Aorta (tissue), 5 donors: ENCODE measurements at places on chromosomes 6 and 20.

DNA sequence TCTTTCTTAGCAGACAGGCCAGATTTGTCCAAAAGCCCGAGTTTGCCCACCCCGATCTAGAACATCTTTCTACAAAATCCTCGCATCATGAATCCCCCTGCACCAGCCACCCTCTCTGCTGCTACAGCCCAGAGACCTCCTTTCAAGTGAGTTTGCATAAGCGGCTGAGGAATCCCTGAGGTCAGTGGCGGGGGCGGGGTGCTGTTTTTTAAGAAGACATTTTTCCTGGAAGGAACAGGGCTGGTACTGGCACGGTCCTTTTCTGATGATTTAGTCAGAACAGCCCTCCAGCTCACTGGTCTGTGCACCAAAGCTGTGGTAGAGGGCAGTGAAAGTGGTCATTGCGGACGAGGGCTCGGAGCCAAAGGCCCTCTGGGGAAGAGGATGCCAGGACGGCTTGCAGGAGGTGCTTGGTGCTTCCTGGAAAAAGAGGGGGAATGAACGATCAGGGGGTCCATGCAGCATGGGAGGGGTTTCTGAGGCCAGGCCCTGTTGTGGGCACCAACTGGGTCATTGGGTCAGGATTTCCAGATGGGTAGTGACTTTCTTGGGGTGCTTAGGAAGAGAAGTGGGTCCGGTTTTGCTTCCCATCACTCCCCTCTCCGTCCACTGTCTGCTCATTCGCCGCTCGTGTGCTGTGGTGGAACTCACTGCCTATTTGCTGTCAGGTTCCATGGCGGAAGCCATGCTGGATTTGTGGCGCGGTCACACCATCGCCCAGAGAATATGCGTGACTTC is 50.4 kb downstream of the GNAS-AS1 start:
- no peak overlapping the region for H3K27ac ChIP-seq
- DNase-seq: no peak
- no peaks in the 10 kb centered on the region for H3K27me3 ChIP-seq
- H3K36me3 ChIP-seq: no peaks in the 10 kb centered on the region
- no peak overlapping the region for H3K4me3 ChIP-seq

DNA sequence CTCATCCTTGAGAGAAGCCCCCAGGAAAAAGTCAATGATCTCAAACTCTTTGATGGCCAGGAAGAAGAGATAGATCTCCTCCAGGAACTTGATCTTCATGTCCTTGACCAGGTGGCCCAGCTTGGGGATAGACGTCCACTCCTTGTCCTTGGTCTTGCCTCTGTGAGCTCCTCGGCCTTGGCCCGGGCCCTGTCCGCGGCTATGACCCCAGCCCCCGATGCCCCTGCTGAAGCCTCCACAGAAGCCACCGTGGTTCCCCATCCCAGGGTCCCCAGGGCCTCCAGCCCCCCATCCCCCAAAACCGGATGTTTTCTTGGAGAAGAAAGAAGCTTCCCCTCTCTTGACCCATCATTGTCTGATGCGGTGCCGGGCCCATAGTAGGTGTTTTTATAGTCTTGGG is 195.1 kb downstream of the ZMYND8 start:
- H3K4me3 ChIP-seq: no peak overlapping the region
- DNase-seq: no peak
- no peaks in the 10 kb centered on the region for H3K4me1 ChIP-seq
- H3K27ac ChIP-seq: no peak overlapping the region
- H3K27me3 ChIP-seq: no peaks in the 10 kb centered on the region

GRCh38 chr6:144581812-144582537 is 296.8 kb downstream of the UTRN start:
- peaks cover 3% of the 10 kb centered on the region for H3K36me3 ChIP-seq
- no peak overlapping the region for H3K4me3 ChIP-seq
- DNase-seq: no peak
- no peaks in the 10 kb centered on the region for H3K4me1 ChIP-seq
- H3K27me3 ChIP-seq: no peaks in the 10 kb centered on the region

DNA sequence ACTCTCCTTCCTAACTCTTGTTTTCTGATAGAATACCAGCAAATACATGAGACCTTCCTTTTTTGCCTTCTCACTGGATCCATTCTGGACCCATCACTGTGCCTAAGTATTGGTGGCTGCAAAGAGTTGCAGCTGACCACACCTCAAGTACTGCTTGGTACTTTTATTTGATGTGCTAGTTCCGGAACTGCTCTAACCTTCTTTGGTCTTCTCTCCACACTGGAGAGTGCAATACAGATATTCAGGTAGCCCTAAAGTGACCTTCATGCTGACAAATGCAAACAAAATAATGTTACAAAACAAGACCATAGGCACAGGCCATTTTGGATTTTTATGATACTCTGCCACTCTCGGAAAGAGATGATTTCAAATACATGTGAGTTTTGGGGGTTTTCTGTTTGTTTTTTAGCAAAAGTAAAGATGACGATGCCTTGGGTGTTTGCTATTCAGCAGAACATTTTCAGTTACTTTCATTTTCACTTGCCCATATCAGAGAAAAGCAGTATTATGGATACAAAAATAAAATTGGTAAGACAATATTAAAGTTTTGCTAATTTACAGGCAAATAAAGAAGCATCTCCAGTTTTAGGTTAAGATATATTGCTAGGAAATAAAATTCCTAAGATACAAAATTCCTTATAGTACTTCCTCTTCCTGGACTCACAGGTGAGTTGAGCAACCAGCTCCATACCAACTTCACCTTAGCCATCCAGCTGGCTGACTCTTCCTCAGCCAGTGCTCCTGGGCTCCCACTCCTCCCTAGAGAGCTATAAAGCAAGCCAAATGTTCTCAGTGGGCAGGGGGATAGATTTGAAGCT is 42.0 kb downstream of the PTPRK start:
- no peaks in the 10 kb centered on the region for H3K36me3 ChIP-seq
- no peak for DNase-seq
- no peaks in the 10 kb centered on the region for H3K27me3 ChIP-seq
- peaks cover 2% of the 10 kb centered on the region for H3K4me1 ChIP-seq

- no peaks in the 10 kb centered on the region for H3K27me3 ChIP-seq
- H3K4me1 ChIP-seq: no peaks in the 10 kb centered on the region
- no peak overlapping the region for H3K4me3 ChIP-seq
Observed at GRCh38 chr6:95959261-95959660, 56.5 kb upstream of the FUT9 start.

DNA sequence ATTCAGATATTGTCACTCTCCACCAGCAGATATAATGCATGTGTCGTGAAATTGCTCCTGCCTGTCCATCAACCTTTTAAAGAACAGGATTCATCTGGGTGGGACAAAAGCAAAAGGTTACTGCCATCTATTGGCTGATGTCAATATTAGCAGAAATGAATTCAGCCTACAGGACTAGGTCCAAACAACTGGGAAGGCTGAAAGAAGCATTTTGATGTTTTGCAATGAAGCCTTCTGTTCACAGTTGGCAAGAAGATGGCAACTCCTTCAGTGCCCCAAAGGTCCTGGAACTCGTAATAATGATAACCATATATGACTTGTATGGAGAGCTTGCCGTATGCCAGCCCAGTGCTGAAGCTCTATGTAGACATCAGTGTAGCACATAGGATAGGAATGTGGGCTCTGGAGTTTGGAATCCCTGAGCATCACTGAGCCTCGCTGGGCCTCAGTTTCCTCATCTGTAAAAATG is 7.5 kb downstream of the BCAS1 start:
- H3K27me3 ChIP-seq: no peaks in the 10 kb centered on the region
- H3K27ac ChIP-seq: no peak overlapping the region
- no peak overlapping the region for H3K4me3 ChIP-seq
- H3K36me3 ChIP-seq: no peaks in the 10 kb centered on the region
- H3K4me1 ChIP-seq: no peaks in the 10 kb centered on the region

- DNase-seq: peak; percentile 63
- no peak overlapping the region for H3K27ac ChIP-seq
- no peaks in the 10 kb centered on the region for H3K27me3 ChIP-seq
- peaks cover 9% of the 10 kb centered on the region for H3K4me1 ChIP-seq
- no peak overlapping the region for H3K4me3 ChIP-seq
- no peaks in the 10 kb centered on the region for H3K36me3 ChIP-seq
Observed at GRCh38 chr20:50919567-50919966, 11.7 kb downstream of the ADNP start.

DNA sequence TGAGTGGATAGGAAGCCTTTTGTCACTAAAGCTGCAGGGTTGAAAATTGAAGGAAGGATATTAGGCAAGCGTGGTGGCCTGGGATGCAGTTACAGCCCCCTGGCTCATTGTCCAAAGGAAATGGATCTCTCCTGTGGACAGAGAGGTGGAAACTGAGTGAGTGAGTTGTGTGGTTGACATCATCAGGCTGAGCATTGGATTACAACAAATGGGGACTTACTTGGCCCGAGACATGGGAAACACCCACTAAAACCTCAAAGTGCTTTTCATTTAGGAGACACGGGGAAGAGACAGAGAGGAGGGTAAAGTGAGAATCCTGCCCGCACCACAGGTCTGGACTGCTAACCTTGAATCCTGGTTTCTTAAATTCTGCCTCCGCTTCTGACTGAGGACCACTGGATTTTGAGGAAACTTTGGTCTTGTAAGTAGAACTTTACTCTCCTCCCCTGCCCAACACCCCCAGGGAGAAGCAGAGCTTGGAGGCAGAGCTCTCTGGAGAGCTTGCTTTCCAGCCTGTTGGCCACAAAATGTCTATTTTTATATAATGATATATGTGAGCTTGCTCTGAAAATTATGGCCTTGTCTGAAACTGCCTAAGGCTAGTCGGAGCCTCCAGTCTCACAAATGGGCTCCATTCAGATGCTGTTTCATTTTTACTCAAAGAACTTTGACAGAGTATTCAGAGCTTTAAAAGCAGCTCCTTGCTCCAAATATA is at the start of gene PKIG:
PKIG (plus strand) TSS at position 269 of the 715 bp plus-strand sequence. CDS start 31,978 bp downstream, outside the sequence.
- H3K4me3 ChIP-seq: peak within 1 kb of the TSS; percentile 74
- no peak for DNase-seq
- no peaks in the 10 kb centered on the region for H3K27me3 ChIP-seq
- H3K4me1 ChIP-seq: peaks cover 11% of the 10 kb centered on the region
- peak within 1 kb of the TSS; percentile 86 for H3K27ac ChIP-seq

- H3K4me1 ChIP-seq: no peaks in the 10 kb centered on the region
- no peaks in the 10 kb centered on the region for H3K27me3 ChIP-seq
- no peak for DNase-seq
- H3K36me3 ChIP-seq: no peaks in the 10 kb centered on the region
- no peak overlapping the region for H3K4me3 ChIP-seq
Observed at GRCh38 chr20:53085720-53086119, 113.6 kb downstream of the TSHZ2 start.

DNA sequence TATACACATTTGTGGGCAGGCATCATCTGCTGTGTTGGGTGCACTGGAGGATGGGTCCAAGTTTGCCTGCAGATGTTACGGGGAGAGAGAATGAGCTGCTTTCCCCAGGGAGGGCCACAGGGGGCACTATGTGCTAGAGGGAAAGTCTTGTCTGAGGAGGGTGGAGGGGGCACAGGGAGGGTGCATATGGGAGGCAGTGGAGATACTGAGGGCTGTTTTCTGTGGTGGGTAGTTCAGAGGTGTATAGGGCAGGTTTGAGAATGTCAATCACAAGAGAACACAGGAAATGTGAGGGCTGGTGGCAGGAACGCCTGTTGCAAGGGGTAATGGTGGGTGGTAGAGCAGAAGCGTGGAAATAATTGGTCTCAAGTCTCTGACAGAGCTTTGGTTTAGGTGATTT is 7.7 kb upstream of the PTPRA start:
- H3K27me3 ChIP-seq: no peaks in the 10 kb centered on the region
- no peak overlapping the region for H3K27ac ChIP-seq
- no peaks in the 10 kb centered on the region for H3K4me1 ChIP-seq
- no peak overlapping the region for H3K4me3 ChIP-seq
- H3K36me3 ChIP-seq: peaks cover 9% of the 10 kb centered on the region

DNA sequence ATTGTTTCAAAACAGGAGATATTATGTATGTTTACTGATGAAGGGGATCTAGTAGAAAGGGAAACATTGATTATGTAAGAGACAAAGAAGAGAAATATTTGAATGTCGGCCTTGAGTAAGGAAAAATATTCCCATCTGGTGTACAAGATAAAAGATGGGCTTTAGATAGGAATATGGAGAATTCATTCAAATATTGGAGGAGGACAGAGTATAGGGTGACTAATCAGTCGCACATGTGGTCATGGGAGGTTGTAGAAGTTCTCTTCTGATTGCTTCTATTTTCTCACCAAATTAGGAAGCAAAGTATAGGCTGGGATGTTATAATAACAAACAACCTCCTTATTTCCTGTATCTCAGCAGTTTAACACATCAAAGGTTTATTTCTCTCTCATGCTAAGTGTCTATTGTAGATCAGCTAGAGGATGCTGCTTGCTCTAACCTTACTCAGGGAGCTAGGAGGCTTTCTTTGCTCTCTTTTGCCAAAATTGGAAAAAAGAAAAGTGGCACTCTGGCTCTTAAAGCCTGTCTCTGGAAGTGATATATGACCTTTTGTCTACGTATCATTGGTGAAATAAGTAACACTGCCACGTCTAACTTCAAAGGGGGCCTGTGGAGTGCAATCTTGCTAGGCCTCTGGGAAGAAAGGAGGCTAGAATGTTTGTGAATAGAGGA is 1.2 kb upstream of the HDDC2 start:
- no peak for DNase-seq
- no peaks in the 10 kb centered on the region for H3K36me3 ChIP-seq
- H3K4me3 ChIP-seq: no peak overlapping the region
- H3K27ac ChIP-seq: no peak overlapping the region

DNA sequence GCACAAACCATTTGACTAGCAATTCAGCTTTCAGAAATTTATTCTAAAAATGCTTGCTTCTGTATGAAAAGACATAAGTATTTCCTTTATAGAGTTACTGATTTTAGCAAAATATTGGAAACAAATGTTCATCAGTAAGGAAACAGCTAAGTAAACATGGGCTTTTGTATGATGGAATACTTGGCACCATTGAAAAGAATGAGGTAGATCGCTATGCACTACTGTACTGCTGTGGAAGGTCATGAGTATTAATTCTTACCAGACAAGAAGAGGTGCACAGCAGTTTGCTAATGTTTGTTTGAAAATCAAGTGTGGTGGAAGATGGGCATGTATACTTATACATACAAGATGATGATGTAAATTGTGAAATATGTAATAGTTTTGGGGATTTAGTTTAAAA is 73.0 kb downstream of the FARS2 start:
- H3K4me1 ChIP-seq: no peaks in the 10 kb centered on the region
- DNase-seq: no peak
- H3K27ac ChIP-seq: no peak overlapping the region
- no peaks in the 10 kb centered on the region for H3K36me3 ChIP-seq
- no peak overlapping the region for H3K4me3 ChIP-seq
- H3K27me3 ChIP-seq: no peaks in the 10 kb centered on the region

GRCh38 chr6:6293317-6293716 is 27.1 kb downstream of the F13A1 start:
- H3K36me3 ChIP-seq: no peaks in the 10 kb centered on the region
- H3K27ac ChIP-seq: no peak overlapping the region
- no peak for DNase-seq
- no peaks in the 10 kb centered on the region for H3K4me1 ChIP-seq
- H3K4me3 ChIP-seq: no peak overlapping the region

GRCh38 chr6:157982563-157983405 is 1.1 kb downstream of the SYNJ2 start:
- H3K4me3 ChIP-seq: peak overlapping the region; percentile 93
- H3K36me3 ChIP-seq: no peaks in the 10 kb centered on the region
- no peaks in the 10 kb centered on the region for H3K27me3 ChIP-seq
- H3K27ac ChIP-seq: no peak overlapping the region
- DNase-seq: no peak

- no peaks in the 10 kb centered on the region for H3K27me3 ChIP-seq
- H3K4me3 ChIP-seq: no peak overlapping the region
- no peak overlapping the region for H3K27ac ChIP-seq
- no peaks in the 10 kb centered on the region for H3K36me3 ChIP-seq
- DNase-seq: peak; percentile 35
Observed at GRCh38 chr6:169950558-169950957, 199.1 kb downstream of the ERMARD start.
